Umbilical cord (tissue), 2 donors: ENCODE measurements at places on chromosomes 3 and 15. TPM values are rescaled to one million over a fixed set of nuclear protein-coding genes. Genes with fewer than 3 reads are reported as not detected.

PCSK6 gene
- 22.6 TPM for total RNA-seq

STRIT1 gene
- not detected for total RNA-seq

SGO1 gene
- total RNA-seq: 6.7 TPM

SLC33A1 gene
- 20.9 TPM for total RNA-seq

LRRC49 gene
- 28.9 TPM for total RNA-seq

GPR176 gene
- 32.3 TPM for total RNA-seq

PLCB2 gene
- 6.3 TPM for total RNA-seq

NR2E3 gene
- total RNA-seq: not detected

BDH1 gene
- 7.2 TPM for total RNA-seq

IL5RA gene
- 3.9 TPM for total RNA-seq

TF gene
- total RNA-seq: 7.9 TPM

AP4E1 gene
- total RNA-seq: 33.2 TPM

CLDN18 gene
- total RNA-seq: 0.96 TPM

CYP1A2 gene
- 0.96 TPM for total RNA-seq

CLDN16 gene
- 0.24 TPM for total RNA-seq

CACNA2D3 gene
- total RNA-seq: 6.3 TPM

ADIPOQ gene
- total RNA-seq: 3.9 TPM

GOLGA8K gene
- 1.2 TPM for total RNA-seq

SLTM gene
- 66.7 TPM for total RNA-seq
